ENCODE measurements at places on chromosomes 5 and 9.

GRCh38 chr5:147481376-147481775, 28.5 kb downstream of the DPYSL3 start:
- DNase-seq = peak; percentile 89

GRCh38 chr5:102931085-102931725, 176.1 kb downstream of the PAM start:
- no peak for DNase-seq

DNA sequence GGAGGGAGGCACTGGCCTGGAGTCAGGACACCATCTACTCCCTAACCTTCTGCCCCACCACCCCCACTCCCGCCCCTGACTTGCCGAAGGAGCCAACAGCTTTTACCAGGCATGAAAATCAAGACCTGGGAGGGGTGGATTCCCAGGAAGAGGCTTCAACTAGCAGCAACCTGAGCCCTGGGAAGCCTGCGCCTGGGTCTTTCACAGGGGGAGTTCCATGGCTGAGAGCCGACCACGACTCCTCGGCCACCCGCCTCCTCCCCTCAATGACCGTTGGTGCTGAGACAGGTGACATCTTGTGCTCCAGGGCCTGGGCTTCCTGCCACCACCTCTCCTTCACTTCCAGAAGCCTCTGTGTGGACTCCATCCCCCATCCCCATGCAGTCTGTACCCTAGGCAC, 37.1 kb downstream of the BARX1 start:
- DNase-seq = no peak

- peak; percentile 66 for DNase-seq
These were observed 221.7 kb downstream of the DIRAS2 start for GRCh38 chr9:90420768-90421513.

DNA sequence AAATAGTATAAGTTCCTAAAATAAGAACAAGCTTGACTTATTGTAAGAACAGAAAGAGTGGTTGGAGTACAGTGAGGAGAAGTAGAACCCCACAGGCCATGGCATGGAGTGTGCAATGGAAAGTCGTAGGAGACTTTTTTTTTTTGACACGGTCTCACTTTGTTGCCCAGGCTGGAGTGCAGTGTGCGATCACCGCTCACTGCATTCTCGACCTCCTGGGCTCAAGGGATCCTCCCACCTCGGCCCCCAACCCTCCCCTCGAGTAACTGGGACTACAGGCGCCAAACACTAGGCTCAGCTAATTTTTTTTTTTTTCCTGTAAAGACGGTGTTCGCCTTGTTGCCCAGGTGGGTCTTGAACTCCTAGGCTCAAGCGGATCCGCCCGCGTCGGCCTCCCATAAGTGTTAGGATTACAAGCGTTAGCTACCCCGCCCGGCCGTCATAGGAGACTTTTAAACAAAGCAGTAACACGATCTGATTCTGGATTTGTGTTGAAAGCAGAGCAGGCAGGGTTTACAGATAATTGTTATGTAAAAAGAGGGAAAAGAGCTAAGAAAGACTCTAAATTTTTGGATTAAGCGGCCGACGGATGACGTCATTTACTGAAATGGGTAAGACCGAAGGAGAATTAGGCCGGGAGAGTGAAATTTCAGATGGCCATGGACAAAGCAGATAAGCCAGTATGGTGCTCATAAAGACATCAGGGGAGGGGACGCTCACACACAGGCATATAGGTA, 752 bp downstream of the TSTD2 start:
- DNase-seq = no peak

DNA sequence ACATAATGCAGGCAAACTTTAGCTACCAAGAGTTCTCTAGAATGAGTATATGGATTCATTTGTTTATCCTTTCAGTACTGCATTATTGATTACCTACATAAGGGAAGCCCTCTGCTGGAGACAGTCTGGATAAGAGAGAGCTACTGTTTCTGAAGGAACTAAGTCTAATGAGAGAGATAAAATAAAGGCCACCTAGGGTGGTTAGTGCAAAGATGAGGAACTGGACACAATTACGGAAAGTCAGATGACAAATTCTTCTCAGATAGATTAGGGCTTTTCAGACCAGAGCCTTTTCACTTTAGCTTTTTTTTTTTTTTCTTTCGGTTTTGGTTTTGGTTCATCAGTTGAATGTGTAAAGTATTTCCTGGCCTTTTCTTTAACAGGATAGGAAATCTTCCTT, 31.3 kb downstream of the ISOC1 start:
- no peak for DNase-seq

GRCh38 chr5:169656125-169656901, 19.2 kb downstream of the DOCK2 start:
- DNase-seq = no peak

- DNase-seq = peak; percentile 6
These were observed 56.2 kb upstream of the TRAF1 start for GRCh38 chr9:120982836-120983235.

- DNase-seq = no peak
These were observed 8.6 kb downstream of the FSTL4 start for GRCh38 chr5:133603711-133604110.

DNA sequence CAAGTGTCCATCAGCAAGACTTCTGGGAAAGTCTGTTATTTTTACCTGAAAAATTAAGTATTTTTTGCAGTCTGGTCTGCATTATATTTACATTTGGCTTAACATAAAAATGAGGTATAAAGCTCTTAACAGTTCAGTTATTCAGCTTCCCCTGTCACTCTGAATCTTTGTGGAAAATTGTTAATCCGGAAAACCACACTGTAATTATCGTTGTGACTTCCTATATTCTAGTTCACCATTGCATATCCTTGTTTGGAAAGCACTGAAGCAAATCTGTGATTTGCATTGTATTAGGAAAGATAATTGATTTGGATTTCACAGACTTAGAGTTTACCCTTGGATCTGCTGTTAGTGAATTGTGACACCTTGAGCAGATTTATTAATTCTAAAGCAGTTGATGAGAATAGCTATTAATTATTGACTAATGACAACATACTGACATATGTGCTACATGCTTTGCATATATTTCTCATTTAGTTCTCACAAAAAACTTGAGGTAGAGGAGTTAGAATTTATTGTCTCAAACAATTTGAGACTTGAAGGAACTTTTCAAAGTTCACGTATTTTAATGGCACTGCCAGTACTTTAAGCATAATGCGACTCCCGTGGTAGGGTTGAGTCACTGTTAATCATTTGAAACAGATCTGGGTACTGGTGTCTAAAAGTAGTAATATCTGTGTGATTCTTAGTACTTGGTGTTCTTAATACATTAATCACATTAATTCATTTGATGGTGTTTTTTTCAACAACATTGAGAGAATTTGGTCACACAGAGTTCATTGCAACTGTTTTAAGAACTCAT, 71.8 kb upstream of the LRRC70 start:
- no peak for DNase-seq

GRCh38 chr9:2317591-2317990, 302.4 kb downstream of the SMARCA2 start:
- DNase-seq = no peak

- DNase-seq = no peak
These were observed 21.8 kb upstream of the ZNF618 start for GRCh38 chr9:113854310-113854709.

DNA sequence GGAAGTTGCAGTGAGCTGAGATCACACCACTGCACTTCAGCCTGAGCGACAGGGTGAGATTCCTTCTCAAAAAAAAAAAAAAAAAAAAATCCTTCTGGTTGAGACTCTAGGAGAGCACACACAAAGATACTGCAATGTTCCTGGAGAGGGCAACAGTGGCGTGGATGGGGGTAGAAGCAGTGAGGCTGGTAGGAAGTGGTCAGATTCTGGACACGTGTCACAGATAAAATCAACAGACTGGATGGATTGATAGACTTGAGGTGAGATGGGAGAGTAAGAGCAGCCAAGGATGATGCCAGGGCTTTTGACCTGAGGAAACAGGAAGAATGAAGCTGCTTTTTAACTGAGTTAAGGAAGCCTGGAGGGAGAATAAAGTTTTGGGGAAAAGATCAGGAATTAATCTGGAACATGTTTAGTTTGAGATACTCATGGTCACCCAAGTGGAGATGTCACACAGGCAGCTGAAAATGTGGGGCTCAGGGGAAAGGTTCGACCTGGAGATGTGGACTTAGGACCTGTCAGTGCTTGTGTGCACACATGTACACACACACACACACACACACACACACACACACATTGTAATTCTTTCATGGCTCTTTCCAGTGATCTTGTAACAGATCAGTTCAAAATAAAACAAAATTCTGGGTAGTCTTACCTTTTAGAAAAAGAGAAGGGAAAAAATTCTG, 88.1 kb downstream of the FANCC start:
- DNase-seq = no peak

DNA sequence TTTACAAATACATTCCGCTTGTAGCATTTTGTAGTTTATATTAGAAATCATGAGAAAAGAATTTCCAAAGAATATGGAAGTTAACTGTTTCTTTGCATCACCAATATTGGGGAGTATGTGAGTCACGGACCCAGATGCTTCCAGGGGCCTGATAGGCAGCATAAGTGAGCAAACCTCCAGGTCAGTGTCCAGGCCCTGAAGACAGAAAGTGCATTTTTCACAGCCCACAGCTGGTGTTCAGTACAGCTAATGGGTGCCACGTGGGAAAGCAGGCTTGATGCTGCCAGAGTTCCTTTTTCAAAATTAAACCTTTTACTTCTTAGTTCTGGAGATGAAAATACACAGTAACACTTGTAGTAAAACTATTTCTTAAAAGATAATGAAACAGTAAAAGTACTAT, 454.4 kb upstream of the ACTBL2 start:
- peak; percentile 29 for DNase-seq

DNA sequence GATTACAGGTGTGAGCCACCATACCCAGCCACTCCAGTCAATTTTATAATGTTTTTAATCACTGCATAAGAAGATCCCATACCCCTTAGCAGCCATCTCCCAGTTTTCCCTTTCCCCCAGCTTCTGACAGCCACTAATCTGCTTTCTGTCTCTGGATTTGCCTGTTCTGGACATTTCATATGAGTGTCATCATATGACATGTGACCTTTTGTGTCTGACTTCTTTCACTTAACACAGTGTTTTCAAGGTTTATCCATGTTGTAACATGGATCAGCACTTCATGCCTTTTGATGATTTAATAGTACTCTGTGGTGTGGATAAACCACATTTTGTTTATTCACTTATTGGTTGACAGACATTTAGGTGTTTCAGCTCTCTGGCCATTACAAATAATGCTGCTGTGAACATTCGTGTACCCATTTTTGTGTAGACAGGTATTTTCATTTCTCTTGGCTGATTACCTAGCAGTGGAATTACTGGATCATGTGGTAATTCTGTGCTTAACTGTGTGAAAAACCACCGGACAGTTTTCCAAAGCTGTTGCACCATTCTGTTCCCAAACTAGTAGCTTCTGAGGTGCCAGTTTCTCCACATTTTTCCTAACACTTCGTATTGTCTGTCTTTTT, 8.6 kb downstream of the SUSD3 start:
- no peak for DNase-seq

DNA sequence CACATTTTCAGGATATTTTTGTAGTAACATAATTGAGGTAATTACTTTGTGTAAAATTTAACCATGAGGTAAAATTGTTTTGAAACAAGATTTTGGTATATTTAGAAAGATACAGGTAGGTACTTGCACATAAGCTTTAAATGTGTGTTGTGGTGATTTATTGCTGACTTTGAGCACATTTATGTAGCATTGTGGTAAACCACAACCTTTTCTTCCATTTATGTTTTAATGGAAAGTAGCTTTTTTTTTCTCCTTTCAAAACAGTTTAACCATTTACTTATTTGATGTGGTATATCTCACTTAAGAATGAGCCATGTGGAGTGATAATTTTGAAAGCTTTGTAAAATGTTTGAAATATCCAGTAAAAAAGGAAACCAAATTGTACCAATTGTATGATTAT, 35.6 kb downstream of the FCHO2 start:
- no peak for DNase-seq

GRCh38 chr9:95462249-95463147, 54.3 kb downstream of the PTCH1 start:
- peak; percentile 91 for DNase-seq

- DNase-seq = no peak
These were observed 268.5 kb downstream of the BNC2 start for GRCh38 chr9:16601991-16602390.

GRCh38 chr5:178324481-178325310, 92.1 kb upstream of the PHYKPL start:
- no peak for DNase-seq
